BE2C (cell line): ENCODE measurements at places on chromosomes 4 and X.
A peak's percentile ranks its signal among the peaks of the same experiment; 100 is the strongest.

DNA sequence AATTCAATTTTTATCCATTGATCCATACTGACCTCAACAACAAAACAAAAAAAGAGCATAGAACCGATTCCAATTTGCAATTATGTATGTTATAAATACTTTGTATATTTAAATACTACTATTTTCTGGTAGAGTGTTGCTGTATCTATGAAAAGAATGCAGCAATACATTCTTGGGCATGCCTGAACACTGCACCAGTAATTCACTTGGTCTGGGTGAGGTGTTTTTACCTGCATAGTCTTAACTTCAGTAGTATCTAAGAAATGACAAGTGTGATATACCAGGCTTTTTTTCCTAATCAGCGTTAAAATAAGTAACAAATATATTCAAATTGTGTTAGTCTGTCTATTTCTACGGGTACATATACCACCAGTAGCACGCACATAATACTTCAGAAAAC is 120.2 kb downstream of the KLHL13 start:
- no peak for DNase-seq

- no peak for DNase-seq
Measured at GRCh38 chr4:89245459-89245858, 62.1 kb downstream of the GPRIN3 start.

GRCh38 chr4:182746876-182747275 is 170.3 kb downstream of the DCTD start:
- no peak for DNase-seq

DNA sequence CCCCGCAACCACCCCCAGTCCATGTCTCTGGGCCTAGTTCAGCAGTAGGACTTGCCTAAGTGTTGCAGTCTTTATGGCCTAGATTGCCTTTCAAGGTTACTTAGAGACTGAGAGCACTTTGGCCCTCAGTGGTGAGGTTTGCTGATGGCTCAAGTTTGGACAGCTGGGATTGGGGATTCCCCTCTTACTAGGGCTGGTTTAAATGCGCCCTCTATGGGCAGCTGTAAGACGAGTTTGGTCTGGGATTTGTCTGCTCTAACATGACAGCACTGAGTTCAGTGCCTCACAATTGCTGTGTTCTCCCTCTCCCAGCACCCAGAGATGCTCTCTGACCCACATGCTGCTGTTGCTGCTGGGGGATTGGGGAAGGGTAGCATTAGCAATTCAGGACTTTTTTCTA is 23.1 kb downstream of the DACH2 start:
- DNase-seq = no peak

DNA sequence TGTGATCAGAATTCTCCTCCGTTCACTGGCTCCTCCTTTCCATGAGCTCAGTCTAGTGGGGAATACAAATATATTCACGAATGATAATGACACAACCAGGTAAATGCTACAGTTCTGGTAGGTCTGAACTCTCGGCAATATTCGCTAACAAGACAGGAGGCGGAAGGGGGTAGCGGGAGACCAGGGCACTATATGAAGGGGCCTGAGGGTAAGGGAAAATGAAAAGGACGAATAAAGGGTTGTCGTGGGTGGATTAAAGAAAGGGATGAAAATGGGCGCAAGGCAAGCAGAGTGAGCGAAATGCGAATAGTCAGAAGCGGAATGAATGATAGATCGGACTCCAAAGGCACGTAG is 743 bp downstream of the NKAP start:
- DNase-seq = no peak

DNA sequence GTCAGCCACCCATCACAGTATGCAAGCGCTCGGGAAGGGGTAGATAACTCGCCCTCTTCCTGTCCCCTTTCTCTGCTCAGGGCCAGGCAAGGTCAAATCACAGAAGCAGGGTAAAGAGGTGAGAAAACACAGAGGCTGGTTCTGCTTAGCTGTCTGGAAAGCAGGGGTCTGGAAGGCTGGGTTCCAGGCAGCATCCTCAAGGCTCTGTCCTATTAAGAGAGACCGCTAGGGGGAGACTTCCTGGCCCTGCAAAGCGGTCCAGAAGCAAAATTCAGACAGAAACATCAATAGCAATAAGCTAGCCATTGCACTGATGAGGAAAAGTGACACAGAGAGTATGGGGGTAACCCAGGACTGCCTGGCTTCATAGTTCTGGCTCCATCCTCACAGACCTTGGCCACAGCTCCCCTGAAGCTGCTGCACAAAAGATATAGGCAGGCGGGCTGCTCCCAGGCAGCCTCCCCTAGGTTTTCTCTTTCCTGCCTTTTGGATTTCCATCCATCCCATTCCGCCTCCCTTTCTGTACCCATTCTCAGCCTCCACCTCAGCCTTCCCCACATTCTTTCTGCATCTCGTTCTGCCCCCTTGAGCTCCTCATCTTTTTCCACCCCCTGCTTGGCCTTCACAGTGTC is 308.5 kb downstream of the EVC2 start:
- DNase-seq = peak; percentile 52
